ENCODE measurements at places on chromosomes 11 and 22.

- DNase-seq: no peak
Observed at GRCh38 chr22:41822317-41823057, 10.4 kb upstream of the SREBF2 start.

DNA sequence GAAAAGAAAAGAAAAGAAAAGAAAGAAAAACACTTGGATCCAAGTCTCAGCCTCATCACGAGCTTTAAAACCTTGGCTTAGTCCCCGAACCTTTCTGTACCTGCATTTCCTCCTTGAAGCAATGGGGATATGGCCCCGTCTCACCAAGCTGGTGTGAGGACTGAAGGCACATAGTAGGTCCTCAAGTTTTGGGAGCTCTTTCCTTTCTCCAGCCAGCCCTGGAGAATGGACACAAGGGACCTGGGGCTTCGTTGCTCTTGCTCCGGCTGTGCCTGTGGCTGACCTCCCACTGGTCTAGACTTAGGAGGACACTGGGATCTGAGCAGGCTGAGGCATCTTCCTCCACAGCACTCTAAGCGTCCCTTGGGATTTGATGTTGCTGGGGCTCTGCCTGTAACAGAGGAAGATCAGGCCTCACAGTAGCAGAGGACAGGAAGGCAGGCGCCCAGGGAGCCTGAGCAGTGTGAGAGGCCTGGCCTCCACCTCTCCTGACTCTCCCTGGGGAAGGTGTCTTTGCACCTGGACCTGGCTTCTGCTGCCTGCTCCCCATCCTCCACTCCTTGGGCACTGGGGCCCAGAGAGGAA is 32.8 kb downstream of the KCNC1 start:
- DNase-seq: no peak

- peak; percentile 38 for DNase-seq
Observed at GRCh38 chr11:102142333-102142732, 32.1 kb downstream of the YAP1 start.

- DNase-seq: no peak
Observed at GRCh38 chr11:10502065-10502680, 38.8 kb downstream of the RNF141 start.

DNA sequence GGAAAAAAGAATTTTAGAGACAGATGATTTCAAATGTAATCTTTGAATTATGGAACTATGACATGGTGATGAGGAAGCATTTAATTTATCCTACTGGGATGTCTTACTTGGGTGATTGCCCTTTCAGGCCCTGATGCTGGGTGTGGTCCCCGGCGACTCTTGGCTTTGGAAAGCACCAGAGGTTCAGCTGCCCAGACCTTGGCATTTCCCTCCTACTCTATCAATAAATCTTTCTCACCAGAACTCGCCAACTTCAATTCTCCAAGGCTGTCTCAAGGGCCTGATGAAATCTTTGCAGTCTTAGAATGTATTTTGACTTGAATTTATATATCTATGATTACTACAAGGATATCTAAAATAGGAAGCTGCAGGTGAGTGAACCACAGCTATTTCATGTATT is 18.5 kb upstream of the OR4D5 start:
- DNase-seq: no peak

- no peak for DNase-seq
Observed at GRCh38 chr11:325796-326591, 5.3 kb upstream of the IFITM3 start.

- peak; percentile 19 for DNase-seq
Observed at GRCh38 chr11:2098691-2099515, 40.3 kb downstream of the IGF2 start.

GRCh38 chr11:18173225-18173866 is 709 bp downstream of the MRGPRX4 start:
- DNase-seq: no peak

GRCh38 chr11:102453921-102454320 is 1.4 kb upstream of the TMEM123 start:
- no peak for DNase-seq

DNA sequence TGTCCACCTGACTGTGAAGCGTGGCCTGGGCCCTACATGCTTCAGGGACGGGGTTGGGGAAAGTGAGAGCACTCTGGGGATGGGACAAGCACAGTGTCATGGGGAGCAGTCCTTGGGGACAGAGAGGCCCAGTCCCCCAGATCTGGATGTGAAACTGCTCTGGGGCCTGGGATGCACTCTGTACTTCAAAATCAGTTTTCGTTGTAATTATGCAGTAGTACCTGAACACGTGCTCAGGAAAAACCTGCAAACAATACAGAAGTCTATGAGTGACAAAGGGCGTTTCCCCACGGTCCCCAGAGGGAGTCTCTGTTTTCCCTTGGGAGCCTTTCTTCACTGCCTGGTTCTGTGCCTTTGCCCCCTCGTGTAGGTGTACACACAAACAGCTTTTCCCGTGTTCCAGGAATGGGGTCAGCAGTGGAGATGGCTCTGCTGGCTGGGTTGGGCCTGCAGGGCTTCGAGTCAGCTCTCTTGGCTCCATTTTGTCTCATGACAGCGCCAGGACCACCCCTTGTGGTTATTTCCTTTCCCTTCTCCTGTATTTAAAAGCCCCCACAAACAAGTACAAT is 5.2 kb upstream of the TNFRSF13C start:
- DNase-seq: no peak

GRCh38 chr11:119384332-119384731 is 2.8 kb upstream of the USP2 start:
- no peak for DNase-seq

DNA sequence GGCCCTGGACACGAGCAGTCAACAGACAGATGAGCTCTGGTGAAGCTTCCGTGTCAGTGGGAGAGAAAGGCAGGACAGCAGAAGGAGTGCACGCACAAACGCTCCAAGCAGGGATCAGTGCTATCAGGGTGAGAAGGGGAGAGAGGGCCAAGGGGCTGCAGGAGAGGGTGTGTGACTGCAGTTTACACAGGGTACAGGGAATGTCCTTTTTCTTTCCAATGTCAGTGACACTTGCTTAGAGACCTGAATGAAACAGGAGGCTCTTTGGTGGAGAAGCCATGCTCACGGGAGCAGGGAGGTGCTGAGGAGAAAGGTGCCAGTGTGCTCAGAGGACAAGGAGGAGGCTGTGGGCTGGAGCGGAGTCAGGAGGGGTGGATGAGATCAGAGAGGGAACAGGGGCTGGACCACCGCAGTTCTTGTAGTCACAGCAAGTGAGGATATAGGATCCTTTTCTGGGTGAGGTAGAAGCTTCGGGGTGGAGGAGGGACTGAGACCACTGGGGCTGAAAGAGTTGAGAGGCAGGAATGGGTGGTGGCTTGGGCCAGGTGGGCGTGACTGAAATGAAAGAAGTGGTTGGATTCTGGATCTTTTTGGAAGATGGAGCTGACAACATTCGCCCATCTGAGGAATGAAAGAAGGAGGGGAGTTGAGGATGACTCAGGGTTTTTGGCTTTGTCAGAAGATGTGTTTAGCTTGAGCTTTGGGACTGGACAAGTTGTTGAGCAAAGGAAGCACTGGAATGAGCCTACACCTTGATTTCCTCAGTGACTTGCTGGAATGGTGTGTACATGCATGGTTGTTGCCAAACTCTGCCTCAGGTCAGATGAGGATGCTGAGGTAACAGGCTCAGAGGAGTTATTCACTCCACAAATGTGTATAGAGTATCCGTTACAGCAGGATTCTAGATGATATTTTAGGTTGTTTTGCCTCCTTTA is 87.9 kb downstream of the ADAMTS15 start:
- no peak for DNase-seq

Data from femur (tissue), 1 donor.